Suppressor macrophage treated with lipopolysaccharide for 4 hours (primary cell): ENCODE measurements at places on chromosomes 7 and 10.

- no peak for DNase-seq
Measured at GRCh38 chr10:131697476-131698128, 203.2 kb upstream of the PPP2R2D start.

DNA sequence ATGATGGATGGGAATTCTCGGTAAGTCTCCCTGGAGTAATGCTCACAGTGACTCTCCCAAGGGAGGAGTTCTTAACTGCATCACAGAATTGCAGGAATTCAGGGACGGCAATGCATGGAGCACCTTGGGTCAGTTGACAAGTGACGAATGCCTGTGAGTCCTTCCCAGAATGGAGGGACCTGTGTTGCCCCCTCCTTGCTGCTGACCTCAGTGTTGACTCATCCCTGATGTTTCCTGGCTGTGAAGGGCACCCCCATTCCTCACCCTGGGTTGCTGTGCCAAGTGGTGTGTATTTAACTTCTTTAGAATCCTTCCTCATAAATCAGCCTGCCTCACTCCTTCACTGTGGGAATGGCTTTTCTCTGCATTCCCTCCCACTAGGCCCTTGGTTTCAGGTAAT is 98.9 kb downstream of the LRMDA start:
- peak; percentile 28 for DNase-seq

GRCh38 chr10:18860631-18861240 is 187.9 kb upstream of the MALRD1 start:
- DNase-seq, result no peak

- no peak for DNase-seq
Measured at GRCh38 chr10:112370424-112370819, 3.5 kb upstream of the ACSL5 start.

DNA sequence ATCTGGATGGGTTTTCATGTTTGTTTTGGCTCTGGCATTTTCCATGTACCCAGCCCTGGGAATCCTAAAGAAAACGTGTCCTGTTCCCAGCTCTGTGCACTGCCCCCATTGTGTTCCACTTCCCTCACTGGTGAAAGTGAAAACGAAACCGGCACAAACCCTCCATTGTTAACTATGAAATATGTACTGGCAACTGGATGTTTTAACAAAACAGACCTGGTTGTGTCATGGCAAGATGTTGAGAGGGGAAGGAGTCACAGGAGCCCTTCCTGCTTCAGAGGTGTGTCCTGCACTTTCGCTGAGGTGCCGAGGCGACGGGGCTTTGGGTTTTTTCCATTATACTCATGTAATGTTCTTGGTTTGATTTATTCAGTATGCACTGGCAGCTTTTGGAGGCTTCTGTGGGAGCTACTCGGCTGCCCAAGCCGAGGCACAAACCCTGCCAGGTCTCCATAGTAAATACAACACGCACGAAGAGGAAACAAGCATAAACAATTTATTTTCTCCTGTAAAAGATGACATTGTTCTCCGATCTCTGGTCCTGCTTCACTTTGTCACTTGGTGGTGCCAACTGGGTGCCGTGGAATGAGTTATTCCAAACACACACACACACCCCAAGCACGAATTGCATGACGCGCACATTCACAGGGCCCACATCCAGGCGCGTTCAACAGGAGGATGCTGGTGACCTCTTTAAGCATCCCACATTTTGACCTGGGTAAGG is 118.2 kb downstream of the CDK6 start:
- DNase-seq, result peak; percentile 80

DNA sequence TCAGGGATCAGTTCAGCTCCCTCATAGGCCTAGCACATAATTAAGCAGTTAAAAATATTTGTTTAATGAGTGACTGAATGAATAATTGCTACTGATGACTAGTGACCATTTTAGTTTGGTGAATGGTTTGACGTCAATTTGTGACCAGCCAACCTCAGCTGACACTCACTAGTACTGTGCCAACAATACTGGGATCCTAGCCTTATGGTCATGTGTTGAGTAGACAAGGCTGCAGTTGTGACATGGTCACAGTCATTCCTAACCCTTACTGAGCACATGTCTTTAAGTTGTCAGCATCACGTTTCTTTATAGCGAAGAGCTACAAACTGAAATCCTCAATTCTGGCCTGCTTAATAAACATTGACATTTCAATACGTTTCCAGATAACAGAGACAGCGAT is 86.9 kb upstream of the SLC26A5 start:
- no peak for DNase-seq

- DNase-seq, result peak; percentile 1
Measured at GRCh38 chr7:135791543-135792362, 43.1 kb upstream of the FAM180A start.

DNA sequence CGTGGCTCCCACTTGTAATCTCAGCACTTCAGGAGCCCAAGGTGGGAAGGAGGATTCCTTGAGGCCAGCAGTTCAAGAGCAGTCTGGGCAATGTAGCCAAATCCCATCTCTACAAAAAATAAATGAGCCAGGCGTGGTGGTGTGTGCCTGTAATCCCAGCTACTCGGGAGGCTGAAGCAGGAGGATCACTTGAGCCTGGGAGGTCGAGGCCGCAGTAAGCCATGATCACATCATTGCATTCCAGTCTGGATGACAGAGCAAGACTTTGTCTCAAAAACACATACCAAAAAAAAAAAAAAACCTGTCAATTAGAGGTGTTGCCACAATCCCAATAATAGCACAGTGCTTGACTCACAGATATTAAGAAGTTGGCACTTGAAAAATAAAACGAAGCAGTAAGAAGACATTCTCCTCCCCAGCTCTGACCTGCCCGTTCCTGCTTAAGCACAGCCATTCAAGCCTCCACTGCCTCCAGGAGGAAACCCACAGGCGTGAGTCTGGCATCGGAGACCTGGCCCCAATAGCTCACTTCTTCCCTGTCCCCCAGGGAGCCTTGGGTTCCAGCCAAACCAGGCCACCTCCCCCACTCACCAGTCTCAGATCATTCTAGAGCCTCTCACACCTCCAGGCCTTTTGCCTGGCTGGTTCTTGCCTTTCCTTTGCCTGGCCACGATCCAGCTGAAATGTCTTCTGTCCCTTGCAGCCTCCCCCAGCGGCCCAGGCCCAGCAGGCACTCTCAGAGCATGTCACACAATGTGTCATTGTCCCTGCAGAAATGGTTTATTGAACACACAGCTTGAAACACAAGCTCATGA is 45.3 kb upstream of the GTF2I start:
- no peak for DNase-seq

- DNase-seq, result no peak
Measured at GRCh38 chr10:133527771-133528271, 658 bp downstream of the CYP2E1 start.

- peak; percentile 79 for DNase-seq
Measured at GRCh38 chr7:30476459-30477145, 2.0 kb downstream of the NOD1 start.

DNA sequence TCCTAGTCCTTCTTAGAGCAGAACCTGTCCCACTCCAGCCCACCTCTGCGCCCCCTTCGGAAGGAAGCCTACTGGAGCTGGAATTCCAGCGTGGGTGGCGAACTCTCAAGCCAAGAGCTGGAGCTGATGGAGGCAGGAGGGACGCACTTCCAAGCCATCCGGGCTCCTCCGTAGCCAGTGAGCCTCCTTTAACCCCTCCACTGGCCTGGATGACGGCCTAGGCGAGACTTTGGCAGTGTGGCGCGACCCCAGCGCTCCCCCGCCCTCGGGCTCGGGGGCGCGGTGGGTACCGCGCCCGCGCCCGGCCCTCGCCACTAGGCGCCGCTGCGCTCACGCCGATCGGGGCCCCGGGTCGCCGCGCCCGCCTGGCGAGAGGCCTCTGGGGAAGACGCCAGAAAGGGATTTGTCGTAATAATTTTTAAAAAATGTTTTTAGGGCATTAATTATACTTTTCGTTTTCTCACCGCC is 5.1 kb upstream of the EMX2 start:
- DNase-seq, result peak; percentile 19

DNA sequence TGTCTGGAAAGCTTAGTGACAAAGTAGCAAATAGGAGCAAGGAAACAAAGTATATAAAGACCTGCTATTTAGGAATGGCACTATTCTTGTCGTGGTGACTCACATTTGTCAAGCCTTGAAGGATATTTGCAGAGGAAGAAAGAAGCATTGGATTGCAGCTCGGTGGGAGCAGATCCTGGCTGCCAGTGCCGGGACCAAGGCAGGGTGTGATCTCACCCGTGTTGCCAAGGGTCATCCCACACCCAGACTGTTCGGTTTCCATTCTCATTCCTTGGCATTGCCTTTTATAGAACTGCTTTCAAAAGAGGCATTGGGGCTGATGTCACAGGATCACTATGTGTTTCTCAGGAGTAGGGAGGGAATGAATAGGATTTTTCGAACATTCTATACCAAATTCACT is 176.2 kb downstream of the GALNT17 start:
- DNase-seq, result no peak

GRCh38 chr10:132479603-132480221 is 57.9 kb upstream of the INPP5A start:
- no peak for DNase-seq

DNA sequence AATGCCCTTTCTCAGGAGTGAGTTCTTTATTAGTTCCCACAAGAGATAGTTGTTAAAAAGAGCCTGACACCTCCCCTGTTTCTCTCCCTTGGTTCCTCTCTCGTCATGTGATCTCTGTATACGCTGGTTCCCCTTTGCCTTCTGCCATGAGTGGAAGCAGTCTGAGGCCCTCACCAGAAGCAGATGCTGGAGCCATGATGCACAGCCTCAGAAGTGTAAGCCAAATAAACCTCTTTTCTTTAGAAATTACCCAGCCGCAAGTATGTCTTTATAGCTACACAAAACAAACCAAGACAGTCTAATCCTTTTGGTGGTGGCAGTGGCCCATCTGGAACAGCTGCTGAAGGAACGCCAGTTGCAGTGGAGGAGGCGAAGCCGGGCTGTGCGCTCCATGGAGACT is 9.3 kb downstream of the DNAJB9 start:
- DNase-seq, result no peak

- DNase-seq, result no peak
Measured at GRCh38 chr10:58281092-58281752, 12.3 kb downstream of the CISD1 start.

- DNase-seq, result no peak
Measured at GRCh38 chr10:33760056-33760943, 425.8 kb upstream of the NRP1 start.

- DNase-seq, result no peak
Measured at GRCh38 chr7:81870608-81871007, 100.8 kb upstream of the HGF start.

- peak; percentile 63 for DNase-seq
Measured at GRCh38 chr7:74617180-74617744, 40.3 kb upstream of the GTF2I start.

DNA sequence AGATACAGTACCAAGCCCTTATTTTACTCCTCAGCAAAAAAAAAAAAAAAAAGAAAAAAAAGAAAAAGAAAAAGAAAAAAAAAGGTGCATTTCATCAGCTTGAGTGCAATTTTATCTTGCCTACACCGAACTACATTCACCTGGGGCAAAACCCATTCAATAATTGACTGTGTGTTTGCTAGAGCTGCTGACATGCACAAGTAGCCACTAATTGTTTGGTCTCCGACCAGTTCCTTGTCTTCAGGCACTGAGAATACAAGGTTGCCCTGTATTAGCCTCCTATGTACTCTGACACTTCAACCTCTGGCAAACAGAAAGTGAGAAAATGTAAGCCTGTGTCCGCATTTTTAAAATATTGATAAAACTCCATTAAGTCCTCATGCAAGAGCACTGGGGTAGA is 1579.4 kb upstream of the LRRTM3 start:
- no peak for DNase-seq

DNA sequence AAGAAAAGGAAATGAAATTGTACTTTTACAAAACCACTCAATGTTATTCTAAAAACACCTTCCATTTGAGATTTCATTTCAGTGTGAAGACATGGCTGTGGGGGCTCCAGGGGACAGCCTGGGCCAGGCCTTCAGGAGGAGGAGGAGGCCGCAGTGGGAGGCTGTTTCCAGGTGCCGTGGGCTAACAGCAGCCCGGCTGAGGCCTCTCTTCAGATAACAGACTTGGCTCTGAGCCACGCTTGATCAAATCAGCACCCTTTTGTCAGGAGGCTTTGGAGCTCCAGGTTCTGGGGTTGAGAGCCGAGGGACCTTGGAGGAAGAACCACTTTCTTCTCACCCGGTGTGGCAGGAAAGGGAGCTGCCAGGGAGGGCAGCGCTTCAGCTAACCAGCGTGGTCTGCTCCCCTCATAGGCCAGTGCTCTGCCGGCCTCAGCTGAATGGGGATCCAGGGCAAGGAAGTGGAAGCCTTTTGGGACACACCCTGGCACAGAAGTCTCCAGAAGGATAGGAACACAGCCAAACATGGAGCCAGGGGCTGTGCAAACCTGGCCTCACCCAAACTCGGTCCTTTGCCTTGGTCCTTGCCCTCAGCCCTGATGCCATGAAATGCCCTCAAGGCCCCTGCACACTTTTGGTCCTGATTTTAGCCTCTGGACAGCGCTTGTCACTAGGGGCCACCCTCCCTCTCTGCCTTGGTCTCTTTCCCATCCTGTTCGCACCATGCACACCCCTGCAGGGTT is 23.5 kb upstream of the CHST15 start:
- no peak for DNase-seq

GRCh38 chr10:130707389-130707979 is 571.3 kb downstream of the GLRX3 start:
- DNase-seq, result no peak

- no peak for DNase-seq
Measured at GRCh38 chr10:114346176-114347031, 57.9 kb downstream of the AFAP1L2 start.

GRCh38 chr7:111741811-111742240 is 179.5 kb upstream of the IMMP2L start:
- peak; percentile 29 for DNase-seq

- DNase-seq, result no peak
Measured at GRCh38 chr10:59814878-59815277, 61.6 kb upstream of the MRLN start.

GRCh38 chr10:49177391-49178355 is 10.5 kb downstream of the TMEM273 start:
- DNase-seq, result peak; percentile 97

GRCh38 chr7:79211724-79212123 is 241.7 kb downstream of the MAGI2 start:
- no peak for DNase-seq

- peak; percentile 68 for DNase-seq
Measured at GRCh38 chr10:113854761-113855588, 514 bp downstream of the NHLRC2 start.

GRCh38 chr7:92609921-92610518 is 19.8 kb upstream of the FAM133B start:
- no peak for DNase-seq

GRCh38 chr7:114662002-114662677 is 247.5 kb downstream of the FOXP2 start:
- no peak for DNase-seq

DNA sequence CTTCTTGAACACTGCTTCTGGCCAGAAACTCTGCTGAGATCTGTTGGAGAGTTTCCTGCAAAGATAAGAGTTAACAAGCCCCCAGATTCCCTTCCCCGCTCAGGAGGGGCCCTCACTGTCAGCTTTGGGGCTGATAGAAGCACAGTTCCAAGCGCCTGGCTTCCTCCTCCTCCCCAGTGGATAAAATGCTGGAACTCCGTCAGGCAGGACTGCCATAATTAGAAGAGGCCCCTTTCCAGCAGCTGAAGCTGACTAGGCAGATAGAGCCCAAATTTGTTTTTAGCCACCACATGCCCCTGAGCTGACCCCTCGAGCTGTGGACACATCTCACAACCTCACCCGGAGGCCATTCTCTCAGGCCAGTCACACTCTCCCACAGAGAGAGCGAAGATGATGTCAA is 89.4 kb downstream of the TBXAS1 start:
- DNase-seq, result no peak

- DNase-seq, result peak; percentile 86
Measured at GRCh38 chr7:106126170-106126938, 14.2 kb upstream of the SYPL1 start.

- no peak for DNase-seq
Measured at GRCh38 chr10:69070951-69071350, 17.0 kb upstream of the SRGN start.

- no peak for DNase-seq
Measured at GRCh38 chr7:44291733-44292419, 33.5 kb downstream of the CAMK2B start.
